ENCODE measurements at places on chromosomes 4 and X. TPM values are rescaled to one million over a fixed set of nuclear protein-coding genes. Genes with fewer than 3 reads are reported as not detected.

The GNRHR gene
- total RNA-seq, result not detected

The LAGE3 gene
- total RNA-seq, result 13.6 TPM

The MAP3K15 gene
- 0.10 TPM for total RNA-seq

The PAK3 gene
- total RNA-seq, result 1.3 TPM

The SSX3 gene
- total RNA-seq, result not detected

The ADH4 gene
- 4.8 TPM for total RNA-seq

The PAGE2 gene
- total RNA-seq, result not detected

The ALAS2 gene
- 1.1 TPM for total RNA-seq

The TCEAL6 gene
- not detected for total RNA-seq

The FIP1L1 gene
- total RNA-seq, result 33.2 TPM

The PCDH19 gene
- total RNA-seq, result 5.2 TPM

The SLC4A4 gene
- total RNA-seq, result 5.5 TPM

The RAP2C gene
- total RNA-seq, result 25.7 TPM

The PAGE1 gene
- not detected for total RNA-seq

The TKTL2 gene
- not detected for total RNA-seq

The DMRTC1B gene
- total RNA-seq, result not detected

The BRS3 gene
- total RNA-seq, result not detected

The ZFP42 gene
- total RNA-seq, result not detected

The GPR50 gene
- not detected for total RNA-seq

The LARP7 gene
- total RNA-seq, result 36.0 TPM

The GPRASP2 gene
- 5.5 TPM for total RNA-seq

The CT83 gene
- not detected for total RNA-seq

The HAUS3 gene
- 12.7 TPM for total RNA-seq

The ALB gene
- 0.48 TPM for total RNA-seq

The KLHL4 gene
- total RNA-seq, result 0.48 TPM

The DCLK2 gene
- 4.3 TPM for total RNA-seq

The MAGEB17 gene
- total RNA-seq, result not detected

The CSAG2 gene
- not detected for total RNA-seq

The GBA3 gene
- 0.16 TPM for total RNA-seq

The PABPC1L2B gene
- not detected for total RNA-seq

The OPRPN gene
- total RNA-seq, result not detected

The PCDH10 gene
- total RNA-seq, result 0.06 TPM

The TAPT1 gene
- 44.2 TPM for total RNA-seq

The HSFX1 gene
- 0.64 TPM for total RNA-seq

The CXCL1 gene
- total RNA-seq, result 9.5 TPM

The MFAP3L gene
- total RNA-seq, result 3.6 TPM

The KLHL5 gene
- 45.4 TPM for total RNA-seq

The ASB12 gene
- not detected for total RNA-seq

The EPHA5 gene
- total RNA-seq, result not detected

The STAP1 gene
- total RNA-seq, result not detected

The ZNF185 gene
- 6.3 TPM for total RNA-seq

The TASL gene
- total RNA-seq, result 4.0 TPM

The GAGE12D gene
- not detected for total RNA-seq

The HNRNPH2 gene
- 62.1 TPM for total RNA-seq

The PGK1 gene
- total RNA-seq, result 339 TPM

The KCND1 gene
- 1.3 TPM for total RNA-seq

The FRYL gene
- 53.0 TPM for total RNA-seq

The CRMP1 gene
- total RNA-seq, result 0.16 TPM

The APBB2 gene
- 121 TPM for total RNA-seq

The CLGN gene
- not detected for total RNA-seq

The MID1IP1 gene
- total RNA-seq, result 35.0 TPM

The MAGEA2 gene
- total RNA-seq, result not detected
